T-helper 1 cell (primary cell): ENCODE measurements at places on chromosomes 2 and 18.

DNA sequence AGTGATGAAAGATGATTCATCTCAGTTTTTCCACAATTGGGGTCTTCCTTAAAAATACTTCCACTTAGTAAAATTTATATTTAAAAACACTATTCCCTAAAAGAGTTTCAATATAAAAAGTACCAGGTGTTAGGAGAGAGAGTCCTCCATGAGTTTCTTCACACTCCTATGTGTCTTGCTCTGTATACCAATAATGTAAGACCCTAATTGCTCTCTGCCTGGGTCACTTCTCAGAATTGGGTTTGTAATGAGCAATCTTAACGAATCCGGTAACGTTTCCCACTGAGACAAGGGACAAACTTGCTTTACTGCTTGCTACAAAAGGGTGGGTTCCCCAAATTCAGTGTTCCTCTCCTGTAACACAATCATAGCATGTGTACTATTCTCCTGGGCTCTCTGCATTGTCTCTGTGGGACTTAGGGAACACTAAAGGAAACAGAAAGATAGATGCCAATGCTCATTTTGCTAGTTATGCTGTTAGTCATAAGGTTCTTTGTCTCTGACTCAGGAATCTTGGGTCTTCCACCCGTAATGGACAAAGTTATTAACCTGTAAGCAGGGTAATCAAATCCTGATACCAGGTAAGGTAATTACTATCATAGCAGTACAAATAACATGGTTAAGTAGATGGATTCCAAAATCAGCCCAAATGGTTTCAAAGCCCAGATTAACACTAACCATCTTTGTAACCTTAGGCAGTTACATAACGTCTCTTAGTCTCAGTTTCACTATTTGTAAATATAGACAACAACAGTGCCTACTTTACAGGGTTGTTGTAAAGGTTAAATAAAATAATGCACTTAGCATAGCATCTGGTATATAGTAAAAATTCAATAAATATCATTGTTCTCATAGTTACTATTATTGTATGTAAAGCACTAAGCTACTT, 46.3 kb downstream of the ITSN2 start:
- DNase-seq, result no peak

DNA sequence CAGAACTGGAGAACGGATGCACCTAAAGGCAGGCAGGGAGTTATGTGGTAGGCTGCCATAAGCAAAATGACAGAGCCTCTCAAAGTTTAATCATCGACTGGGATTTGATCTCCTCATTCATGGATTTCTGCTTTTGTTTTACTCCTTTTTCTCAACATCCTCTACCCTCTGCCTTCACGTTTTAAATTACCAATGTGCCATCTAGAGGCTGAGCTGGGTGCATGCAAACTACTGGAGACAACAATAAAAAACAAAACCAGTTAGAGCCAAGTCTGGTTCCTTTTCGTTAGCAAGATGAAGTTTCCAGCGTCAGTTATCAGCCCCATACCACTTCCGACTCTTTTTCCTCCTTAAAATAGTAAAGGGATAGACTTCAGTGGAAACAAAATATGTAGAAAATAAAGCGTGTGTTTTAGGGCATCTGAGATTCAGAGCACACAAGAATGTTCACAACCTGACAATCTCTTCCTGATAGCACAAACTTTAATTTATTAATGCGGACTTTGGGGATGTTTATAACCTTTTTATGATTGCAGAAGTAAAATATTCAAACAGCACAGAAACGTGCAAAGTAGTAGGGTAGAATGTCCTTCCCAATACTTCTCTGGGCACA, 117.0 kb downstream of the LAMA1 start:
- DNase-seq, result no peak

DNA sequence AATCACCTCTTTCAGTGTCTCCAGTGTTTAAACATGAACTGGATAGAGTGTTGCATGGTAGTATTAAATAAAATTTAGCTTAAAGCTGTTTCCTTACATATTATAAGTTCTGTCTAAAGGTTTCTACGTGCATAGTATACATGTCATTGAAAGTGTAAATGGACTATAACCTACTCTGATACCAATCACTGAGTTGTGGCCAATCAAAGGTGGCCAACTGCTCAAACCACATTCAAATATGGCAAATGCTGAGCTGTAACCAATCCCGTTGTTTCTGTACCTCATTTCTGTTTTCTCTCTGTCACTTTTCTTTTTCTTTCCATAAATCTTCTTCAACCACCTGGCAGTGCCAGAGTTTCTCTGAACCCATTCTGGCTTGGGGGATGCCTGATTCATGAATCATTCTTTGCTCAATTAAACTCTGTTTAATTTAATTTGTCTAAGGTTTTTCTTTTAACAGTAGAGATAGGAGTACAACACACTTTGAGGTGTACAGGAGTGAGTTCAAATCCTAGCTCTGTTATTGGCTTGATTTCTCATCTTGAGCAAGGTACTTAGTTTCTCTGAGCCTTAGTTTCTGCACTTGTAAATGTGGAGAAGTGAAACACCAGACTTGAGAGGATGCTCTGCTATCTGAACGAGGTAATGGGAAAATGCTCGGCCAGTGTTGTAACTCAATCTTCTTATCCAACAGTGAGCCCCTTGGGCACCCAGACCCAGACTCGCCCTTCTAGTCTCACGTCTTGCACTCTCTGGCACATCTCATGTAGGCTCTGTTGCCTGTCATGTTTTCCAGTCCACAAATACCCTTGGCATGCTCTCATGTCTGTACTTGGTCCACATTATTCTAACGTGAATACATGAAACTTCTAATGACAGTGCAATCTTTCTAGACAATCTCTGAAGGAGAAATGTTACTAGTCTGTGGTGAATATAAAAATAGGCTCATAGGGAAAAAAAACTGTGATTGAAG, 228.0 kb downstream of the PIK3C3 start:
- DNase-seq, result no peak

- no peak for DNase-seq
These were observed 57.7 kb downstream of the RNU4ATAC start for GRCh38 chr2:121588357-121588756.

- DNase-seq, result no peak
These were observed 347.0 kb downstream of the KIAA1328 start for GRCh38 chr18:37175727-37176620.

- no peak for DNase-seq
These were observed 251.7 kb upstream of the PXDN start for GRCh38 chr2:1995987-1996386.

- no peak for DNase-seq
These were observed 144.5 kb downstream of the MEIS1 start for GRCh38 chr2:66579186-66580126.

DNA sequence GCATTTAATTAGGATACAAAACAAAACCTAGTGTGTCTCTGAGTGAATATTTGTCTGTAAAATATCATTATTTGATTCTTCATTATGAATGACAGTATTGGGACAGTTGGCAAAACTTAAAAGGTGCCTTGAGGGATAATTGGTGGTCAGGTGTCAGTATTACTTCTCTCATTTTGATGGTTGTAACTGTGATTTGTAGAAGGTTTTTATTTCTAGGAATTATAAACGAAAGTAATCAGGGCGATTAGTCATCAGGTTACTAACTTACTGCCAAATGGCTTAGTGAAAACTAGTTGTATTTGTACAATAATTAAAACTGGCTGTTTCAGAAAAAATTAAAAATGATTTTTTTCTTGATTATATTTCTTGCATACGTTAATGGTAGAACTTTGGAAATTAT, 117.6 kb downstream of the BIRC6 start:
- no peak for DNase-seq

DNA sequence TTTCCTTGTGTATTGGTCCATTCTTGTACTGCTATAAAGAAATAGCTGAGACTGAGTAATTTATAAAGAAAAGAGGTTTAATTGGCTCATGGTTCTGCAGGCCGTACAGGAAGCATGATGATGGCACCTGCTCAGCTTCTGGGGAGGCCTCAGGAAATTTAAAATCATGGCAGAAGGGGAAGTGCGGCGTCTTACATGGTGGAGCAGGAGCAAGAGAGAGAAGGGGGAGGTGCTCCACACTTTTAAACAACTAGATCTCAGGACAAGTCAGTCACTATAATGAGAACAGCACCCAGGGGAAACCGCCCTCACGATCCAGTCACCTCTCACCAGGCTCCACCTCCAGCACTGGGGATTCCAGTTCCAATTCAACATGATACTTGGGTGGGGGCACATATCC, 54.3 kb downstream of the MSH2 start:
- DNase-seq, result no peak

GRCh38 chr2:21310493-21310892, 186.7 kb downstream of the TDRD15 start:
- no peak for DNase-seq

DNA sequence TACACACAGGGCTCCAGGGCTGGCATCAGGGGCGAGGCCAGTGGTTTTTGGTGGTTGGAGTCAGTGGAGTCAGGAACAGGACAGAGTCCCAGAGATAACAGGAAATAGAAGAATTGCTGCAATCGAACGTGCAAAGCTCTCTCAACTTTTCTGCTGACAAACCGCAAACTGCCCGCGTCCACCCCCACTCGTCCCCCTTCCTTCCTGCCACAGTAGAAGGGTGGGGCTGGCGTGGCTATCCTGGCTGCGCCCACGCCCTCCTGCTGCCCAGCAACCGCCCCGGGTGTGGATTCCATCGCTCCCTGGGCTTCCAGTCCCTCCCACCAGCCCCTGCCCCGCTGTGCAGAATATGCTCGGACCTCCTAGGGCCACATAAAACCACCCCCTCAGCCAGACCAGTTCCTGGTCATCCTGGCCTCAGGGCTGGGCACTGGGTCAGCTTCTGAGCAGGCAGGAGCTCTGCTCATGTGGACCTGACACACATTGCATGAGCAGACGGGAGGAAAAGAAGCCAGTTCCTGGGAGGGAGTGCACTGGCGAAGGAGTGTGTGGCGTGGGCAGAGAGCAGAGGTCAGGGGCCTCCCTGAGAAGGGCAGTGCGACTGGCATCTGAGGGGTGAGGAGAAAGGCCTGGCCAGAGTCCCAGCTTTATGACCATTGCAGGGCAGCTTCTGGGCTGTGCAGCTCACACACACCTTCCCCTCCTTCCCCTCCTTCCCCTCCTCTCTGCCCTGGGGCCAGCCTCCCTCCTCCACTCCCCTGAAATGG, 85.4 kb upstream of the ATG16L1 start:
- DNase-seq, result no peak

GRCh38 chr18:9627642-9628041, 13.3 kb upstream of the PPP4R1 start:
- DNase-seq, result no peak

GRCh38 chr2:110848519-110849030, 116.2 kb downstream of the ACOXL start:
- DNase-seq, result no peak

DNA sequence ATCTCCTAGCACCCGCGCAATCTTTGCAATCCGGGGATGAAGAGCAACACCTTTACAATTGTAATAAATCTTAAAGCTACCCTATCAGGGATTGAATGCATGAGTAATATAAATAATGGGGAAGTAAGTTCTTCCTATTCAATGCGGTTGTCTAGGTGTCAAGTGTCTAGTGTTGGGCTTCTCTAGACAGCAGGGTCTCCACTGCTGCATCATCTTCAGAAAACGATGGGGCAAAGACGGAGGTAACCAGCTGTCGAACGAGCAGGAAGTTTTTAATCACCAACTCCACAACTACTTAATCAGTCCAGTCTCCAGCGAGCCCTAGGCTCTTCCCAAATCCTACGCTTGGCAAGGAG, 573 bp downstream of the STAM2 start:
- no peak for DNase-seq

GRCh38 chr18:74331404-74331803, 15.8 kb downstream of the C18orf63 start:
- no peak for DNase-seq

- DNase-seq, result no peak
These were observed 570.3 kb downstream of the FBXO15 start for GRCh38 chr18:73577365-73577764.

GRCh38 chr2:12032975-12033374, 286.5 kb downstream of the LPIN1 start:
- DNase-seq, result no peak

DNA sequence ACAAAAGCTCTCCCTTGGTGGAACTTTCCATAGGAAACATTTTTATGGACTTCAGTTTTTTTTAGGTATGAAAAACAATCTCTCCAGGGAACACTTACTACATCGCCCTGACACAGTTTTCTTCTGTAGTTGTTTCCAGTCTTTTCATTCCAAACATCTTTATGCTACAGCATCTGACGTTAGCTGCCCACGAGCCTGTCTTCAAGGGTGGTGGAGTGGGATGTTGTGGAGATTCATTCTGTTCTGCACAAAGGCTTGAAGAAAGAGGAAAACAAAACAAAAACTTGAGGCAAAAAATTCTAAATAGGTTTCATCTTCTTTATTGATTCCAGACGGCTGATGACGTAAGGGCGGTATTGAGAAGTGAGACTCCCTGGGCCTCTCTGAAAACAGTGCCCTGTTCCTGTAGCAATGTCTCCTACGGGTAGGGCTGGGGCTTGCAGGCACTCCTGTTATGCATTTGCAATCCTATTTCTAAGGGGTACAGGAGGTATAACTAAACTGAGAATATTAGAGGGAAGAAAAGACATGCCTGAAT, 375.0 kb downstream of the RNF144A start:
- no peak for DNase-seq

- DNase-seq, result no peak
These were observed 62.1 kb downstream of the TMEM17 start for GRCh38 chr2:62443886-62444285.

- DNase-seq, result no peak
These were observed 751 bp downstream of the IL18R1 start for GRCh38 chr2:102356381-102356712.

- DNase-seq, result no peak
These were observed 1131.0 kb upstream of the NXPH2 start for GRCh38 chr2:139911160-139911559.

DNA sequence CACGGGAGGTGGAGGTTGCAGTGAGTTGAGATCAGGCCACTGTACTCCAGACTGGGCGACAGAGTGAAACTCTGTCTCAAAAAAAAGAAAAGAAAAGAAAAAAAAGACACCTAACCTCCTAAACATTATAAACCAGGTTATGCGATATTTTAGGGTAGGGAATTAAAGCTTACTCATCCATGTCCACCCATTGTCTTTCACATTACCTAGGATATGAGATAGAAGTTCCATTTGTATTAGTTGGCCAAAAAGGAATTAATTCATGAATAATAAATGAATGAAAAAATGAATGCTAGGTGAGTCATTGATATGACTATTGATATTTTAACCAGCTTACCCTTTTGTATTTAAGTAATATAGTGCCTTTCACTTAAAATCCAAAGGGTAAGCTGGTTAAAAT, 132.9 kb downstream of the FAM161A start:
- DNase-seq, result no peak

DNA sequence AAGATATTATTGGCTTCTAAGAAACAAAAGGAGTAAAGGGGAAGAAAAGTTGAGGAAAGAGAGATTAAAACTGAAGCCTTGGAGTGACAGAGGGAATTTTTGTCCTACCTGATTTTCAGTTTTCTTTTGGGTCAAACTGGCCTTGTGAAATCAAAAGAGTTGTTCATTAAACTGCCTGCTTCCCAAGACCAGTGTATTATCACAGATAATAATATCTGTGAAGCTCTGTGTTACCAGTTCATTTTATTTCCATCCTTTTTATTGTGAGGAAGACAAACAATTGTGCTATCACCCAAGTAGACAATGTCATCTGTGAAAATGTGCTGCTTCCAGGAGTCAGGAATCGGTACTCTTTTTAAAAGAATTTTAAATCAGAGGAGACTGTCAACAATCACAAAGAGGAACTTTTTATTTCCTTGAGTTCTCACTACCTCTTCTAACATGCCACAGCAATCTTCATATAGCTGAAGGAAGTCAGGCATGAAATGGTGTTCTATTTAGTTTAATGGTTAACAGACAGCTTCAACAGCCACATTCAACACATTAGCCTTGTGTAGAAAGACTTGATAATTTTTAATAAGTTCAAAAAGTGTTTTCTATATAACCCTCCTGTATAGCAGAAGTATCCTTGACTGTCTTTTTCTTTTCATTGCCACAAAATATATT, 554.8 kb downstream of the PIK3C3 start:
- DNase-seq, result no peak

- DNase-seq, result no peak
These were observed 31.9 kb downstream of the SNORC start for GRCh38 chr2:232901736-232902578.
